ENCODE measurements at places on chromosomes 6 and 20.

DNA sequence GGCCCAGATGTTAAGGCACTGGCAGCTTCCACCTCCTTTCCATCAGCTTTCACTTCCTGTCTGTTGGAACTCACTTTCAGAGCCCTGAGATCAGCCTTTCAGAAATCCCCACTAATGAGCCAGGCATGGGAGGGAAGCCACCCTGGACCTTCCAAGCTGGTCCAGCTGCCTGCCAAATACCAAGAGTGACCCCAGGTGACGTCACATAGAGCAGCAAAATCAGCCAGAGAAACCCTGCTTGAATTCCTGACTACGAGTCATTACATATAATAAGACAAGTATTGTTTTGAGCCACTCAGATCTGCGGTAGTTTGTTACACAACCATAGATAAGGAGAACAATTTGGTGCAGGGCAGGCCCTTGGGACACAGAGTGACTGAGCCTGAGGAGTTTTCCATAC lies 556.0 kb upstream of the JAG1 start:
- no peak for DNase-seq

- no peak for DNase-seq
Measured at GRCh38 chr20:61631751-61632150, 379.7 kb downstream of the CDH4 start.

GRCh38 chr20:46618316-46619100 lies 32.8 kb downstream of the SLC13A3 start:
- no peak for DNase-seq

DNA sequence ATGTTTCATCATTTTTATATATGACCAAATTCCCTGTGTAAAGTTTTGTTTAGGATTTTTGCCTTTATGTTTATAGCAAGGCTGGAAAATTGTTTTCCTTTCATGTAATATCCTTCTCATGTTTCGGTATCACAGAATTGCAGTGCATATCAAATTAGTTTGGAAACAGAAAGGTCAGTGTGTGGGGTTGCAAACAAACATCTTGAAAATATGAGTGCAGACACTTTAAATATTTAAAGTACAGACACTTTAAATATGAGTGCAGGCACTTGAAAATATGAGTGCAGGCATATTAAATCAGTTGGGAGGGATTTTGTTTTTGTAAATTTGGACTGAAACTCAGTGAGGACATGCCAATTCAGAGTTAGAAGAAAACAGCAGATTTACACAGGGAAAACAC lies 6.5 kb downstream of the SLPI start:
- DNase-seq: no peak

GRCh38 chr6:36777801-36778200 lies 61.4 kb downstream of the CPNE5 start:
- DNase-seq: no peak

- DNase-seq: no peak
Measured at GRCh38 chr20:46999801-47000465, 105.3 kb downstream of the EYA2 start.

DNA sequence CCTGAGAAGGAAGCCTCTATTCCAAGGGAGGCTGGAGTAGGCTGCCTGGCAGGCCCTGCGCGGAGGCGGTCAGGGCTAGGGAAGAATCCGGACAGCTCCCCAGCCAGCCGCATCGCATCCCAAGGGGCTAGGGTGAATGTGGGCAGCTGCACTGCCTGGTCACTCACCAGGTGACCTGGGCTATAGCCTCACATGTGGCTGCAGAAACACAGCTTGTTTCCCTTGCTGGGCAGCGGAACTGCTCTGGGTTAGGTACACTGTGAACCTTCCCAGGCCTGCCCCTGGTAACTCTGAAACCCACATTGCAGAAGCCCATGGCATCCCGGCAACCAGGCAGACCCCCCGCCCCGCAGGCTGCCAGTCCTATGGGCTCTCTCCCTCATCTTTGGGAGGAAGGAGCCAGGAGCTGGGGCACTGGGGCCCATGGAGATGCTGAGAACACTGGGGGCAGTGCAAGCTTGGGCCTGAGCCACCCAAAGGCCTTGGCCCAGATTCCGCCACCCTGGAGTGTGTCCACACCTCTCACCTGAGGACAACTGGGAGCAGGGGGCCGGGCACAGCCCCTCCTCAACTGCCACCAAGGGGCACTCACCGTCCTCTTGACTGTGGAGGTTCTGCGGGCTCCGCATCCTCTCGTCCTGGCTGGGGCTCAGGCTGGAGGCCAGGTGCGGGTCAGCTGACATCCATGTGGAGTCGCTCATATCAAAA lies 111.0 kb downstream of the NOL4L start:
- no peak for DNase-seq

GRCh38 chr6:85412911-85413430 lies 36.9 kb upstream of the NT5E start:
- no peak for DNase-seq

DNA sequence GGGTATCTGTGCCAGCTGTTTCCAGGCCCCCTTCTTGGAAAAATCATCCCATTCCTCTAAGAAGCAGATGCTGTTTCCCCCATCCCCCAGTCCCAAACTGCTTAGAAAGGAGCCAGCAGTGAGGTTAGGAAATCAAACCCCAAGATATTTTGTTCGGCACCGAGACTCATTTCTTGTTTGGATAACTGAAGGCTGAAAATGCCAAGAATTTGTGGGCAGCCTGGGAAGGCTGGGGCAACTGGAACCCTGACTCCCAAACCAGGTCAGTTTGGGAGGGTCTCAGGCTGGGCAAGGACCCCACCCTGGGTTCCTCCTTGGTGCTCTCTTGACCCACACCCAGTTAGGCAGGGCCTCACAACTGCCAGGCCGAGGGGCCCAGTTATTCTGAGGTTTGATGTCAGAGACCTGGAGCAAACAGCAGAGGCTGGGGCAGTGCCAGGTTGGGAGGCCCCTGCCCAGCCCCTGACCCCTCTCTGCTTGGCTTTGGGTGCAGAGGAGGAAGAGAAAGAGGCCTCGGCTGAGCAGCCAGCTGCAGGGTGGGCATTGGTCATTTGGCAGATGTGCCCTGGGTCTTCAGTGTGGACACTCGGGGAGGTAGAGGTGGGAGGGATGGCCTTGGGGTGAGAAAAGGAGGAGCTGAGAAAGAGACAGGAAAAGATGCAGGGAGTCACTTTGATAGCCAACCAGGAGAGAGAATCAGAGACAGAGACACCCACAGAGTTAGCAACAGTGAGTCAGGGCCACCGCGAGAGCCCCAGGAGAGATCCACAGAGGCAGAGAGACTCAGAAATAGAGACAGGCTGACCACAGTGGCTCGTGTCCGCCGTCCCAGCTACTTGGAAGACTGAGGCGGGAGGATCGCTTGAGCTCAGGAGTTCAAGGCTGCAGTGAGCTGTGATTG lies 5.0 kb downstream of the ANGPT4 start:
- DNase-seq: no peak

DNA sequence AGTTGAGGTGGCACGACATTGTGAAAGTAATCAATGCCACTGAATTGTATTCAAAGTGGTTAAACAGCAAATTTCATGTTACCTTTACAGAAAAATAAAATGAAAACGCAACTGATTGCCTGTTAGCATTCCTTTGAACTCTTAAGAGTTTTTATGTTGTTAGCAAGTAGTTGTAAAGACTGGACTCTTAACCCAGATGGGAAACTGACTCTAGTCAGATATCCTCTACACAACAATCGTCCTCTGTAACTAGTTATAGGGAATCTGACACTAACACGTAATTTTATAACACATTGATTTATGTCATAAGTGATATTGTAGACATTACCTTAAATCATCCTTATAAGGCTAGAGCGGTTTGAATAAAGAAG lies 3.0 kb upstream of the FBXO9 start:
- no peak for DNase-seq
